ENCODE measurements at places on chromosomes 6 and 20.

DNA sequence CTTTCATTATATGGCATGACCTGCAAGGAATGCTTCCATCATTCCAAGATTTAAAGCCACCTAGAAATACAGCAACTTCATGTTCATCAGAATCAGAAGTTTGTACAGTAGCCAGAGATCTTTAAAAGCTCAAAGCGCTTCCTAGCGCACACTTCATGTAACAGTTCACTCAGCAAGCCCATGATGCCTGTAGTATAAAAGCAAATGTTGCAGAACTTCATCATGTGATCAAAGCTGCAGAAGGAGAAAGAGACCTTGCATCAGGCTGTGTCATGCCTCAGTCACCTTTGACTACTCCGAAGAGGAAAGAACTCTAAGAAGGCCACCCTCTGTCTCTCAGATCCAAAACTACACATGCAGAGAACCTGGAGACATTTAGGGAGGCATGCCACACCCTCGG, 78.5 kb downstream of the AGPAT4 start:
- no peak for DNase-seq

DNA sequence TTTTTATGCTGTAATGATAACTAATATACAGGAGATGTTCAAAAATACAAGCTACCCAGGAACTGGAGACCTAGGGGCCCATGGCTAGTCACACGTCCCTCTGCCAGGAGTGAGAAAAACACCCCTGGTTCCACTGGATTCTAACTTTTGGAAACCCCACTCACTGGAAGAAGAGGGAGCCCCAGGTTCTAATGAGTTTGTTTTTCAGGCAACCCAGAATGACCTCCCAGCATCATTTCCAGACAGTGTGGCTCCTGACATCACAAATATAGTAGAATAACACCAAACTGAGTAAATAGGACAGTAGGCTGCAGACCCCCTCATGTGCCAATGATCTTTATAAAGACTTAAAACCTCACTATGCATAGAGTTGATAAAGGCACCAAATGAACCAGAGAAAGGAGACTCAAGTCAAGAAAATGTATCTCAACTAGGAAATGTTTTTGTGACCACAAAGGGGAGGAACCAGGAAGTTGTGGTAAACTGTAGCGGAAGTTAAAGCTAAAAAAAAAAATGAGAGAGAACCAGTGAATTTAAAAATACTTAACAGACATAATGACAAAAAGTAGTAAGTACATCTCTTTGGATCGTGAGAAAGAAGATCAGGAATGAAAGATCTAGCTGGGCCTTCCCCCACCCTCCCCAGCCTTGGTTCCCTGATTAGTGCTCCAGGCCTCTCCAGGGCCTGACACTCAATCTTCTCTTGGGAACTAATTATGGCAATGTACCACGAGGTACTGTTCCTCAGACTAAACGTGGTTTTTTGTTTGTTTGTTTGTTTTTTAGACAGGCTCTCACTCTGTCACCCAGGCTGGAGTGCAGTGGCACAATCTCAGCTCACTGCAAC, 19.8 kb downstream of the HLA-E start:
- DNase-seq, result no peak

DNA sequence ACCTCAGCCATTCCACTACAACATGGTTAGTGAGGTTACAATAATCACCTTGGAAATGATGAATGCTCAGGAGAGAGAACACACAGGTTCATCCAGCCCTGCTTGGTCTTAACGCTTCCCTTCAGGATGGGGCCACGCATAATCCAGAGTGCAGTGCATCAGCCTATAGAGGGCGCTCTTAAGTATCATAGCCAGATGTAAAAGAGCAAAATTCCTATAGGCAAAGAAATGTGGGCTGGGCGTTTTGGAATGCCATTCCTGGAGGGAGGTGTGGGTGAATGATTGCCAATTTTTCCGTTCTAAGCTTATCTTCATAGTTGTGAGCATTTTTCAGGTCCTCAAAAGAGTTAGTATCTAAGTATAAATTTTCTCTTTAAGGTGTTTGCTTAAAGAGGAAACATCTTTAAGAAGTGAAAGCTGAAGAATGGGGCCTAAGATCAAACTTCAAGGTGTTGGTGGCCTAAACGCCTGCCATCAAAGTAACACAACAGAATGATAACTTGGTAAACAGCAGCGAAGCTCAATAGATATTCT, 1.8 kb downstream of the RIPOR2 start:
- DNase-seq, result no peak

- DNase-seq, result no peak
Observed at GRCh38 chr20:43442282-43442880, 15.3 kb upstream of the SRSF6 start.

- no peak for DNase-seq
Observed at GRCh38 chr6:166754218-166755030, 127.4 kb upstream of the RPS6KA2 start.

DNA sequence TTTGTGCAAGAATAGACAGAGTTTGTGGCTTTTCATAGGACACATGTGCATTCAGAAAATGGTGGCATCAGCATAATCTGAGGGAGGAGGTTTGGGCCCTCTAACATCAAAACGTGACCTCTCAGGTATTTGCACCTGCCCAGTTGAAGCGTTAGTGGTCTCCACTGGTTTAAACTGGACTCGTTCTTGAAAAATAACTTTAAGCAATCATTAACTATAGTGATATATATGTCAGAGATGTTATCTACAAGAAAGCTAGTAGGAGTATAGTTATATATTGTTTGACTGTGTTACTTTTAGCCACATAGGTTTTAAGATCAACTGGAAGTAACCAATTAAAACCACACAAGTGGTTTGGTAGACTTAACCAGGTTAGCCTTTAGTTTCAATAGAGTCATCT, 607.4 kb downstream of the MAFB start:
- no peak for DNase-seq

DNA sequence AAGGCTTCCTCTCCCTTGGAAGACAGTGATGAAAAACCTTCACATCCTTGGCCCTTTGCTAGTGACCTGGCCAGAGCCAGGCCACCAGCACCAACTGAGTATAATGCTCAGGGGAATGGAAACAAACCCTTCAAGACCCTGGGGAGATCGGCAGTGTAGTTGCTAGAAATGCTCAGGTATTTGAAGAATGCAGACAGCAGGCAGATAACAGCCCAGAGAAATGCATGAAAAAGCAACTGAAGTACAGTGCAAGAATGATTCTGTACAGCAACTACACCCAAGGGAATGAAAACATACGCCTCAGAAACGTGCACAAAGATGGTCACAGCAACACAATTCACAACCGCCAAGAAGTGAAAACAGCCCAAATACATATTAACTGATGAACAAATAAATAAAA, 41.1 kb downstream of the PPP1R3G start:
- DNase-seq, result no peak

DNA sequence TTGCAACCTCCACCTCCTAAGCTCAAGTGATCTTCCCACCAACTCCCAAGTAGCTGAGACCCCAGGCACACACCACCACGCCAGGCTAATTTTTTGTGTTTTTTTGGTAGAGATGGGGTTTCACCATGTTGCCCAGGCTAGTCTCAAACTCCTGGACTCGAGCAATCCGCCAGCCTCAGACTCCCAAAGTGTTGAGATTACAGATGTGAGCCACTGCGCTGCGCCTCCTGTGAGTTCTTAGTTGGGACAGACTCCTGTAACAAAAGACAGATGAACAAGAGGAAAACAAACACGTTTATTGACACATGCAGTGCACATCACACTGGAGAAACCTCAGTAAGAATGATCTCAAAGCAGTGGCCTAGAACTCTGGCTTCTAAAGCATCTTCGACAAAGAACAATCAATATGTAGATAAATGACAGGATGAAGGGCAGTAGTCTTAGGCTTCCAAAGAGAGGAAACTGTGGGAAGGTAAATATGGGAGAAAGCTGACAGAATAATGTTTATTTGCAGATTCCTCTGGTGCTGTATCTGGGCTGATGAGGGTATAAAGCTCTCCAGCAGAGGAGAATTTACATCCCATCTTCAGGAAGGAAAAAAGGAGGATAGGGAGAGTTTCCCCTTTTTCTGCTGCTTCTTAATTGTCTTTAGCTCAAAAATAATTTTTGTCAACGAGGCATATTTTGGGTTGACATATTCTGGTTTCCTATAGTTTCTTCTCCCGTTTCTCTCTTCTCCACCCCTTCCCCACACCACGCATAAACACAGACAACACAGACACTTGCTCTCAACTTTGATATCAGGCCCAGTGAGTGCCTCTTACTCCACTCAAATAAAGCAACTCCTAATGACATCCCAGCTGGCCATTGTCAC, 84.7 kb upstream of the TNFAIP3 start:
- DNase-seq, result no peak

DNA sequence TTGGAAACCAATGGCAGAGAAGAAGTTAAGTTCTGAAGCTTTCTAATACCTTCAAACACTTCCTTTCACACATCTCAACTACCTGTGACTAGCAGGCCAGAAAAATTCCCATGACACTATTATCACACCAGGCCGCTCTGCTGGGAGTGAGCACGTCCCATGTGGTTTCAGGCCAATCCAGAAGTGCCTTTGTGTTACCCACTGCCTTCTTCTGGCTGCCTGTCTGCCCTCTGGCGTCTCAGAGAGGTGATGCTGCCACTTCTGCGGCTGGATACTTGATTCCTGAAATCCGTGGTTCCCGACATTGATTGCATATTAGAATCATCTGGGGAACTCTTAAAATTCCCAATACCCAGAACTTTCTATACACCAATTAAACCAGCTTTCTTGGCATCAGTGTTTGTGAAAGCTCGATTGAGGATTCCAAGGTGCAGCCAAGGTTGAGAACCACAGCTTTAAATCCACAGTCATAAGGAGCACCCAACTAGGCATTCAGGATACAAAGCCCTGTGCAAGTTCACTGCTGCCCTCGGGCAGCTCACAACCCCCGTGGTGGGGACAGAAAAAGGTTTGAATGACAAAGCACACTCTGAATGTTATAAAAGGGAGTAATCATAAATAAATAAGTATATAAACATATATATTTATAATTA, 65.6 kb downstream of the STMND1 start:
- no peak for DNase-seq

DNA sequence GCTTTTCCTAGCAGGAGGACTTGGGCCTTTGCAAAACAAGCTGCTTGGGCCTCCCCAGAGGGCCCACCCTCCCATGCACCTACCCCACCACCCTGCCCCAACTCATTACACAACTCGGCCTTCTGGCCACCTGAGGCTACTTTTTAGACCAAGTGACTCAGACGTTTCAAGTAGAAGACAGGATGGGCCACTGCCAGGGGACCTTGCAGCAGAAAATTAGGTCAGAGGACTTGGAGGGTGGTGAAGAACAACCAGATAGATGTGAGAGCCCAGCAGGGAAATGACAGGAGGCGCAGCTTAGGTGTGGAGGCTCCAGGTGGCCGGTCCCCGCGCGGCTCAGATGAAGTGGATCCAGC, 1.4 kb downstream of the PPP1R3D start:
- DNase-seq, result no peak

GRCh38 chr6:97666889-97667288, 383.9 kb upstream of the MMS22L start:
- DNase-seq, result no peak

DNA sequence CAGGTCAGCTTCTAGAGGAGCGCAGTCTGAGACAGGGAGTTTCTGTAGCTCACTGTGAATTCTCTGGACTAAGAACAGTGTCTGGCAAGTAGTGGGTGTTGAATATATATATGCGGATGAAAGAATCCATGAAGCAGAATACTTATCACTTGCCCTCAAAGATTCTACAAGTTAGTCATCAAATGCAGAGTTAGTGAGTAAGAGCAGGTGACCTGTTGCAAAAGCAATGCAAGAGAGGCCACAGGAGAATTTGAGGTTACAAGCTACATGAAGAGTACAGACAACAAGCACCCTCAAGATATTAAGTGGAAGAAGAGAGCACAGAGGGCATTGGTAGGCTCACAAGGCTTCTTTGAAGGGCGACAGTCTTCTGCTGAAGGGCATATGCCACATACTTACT, 103.4 kb upstream of the BTBD3 start:
- DNase-seq, result no peak

DNA sequence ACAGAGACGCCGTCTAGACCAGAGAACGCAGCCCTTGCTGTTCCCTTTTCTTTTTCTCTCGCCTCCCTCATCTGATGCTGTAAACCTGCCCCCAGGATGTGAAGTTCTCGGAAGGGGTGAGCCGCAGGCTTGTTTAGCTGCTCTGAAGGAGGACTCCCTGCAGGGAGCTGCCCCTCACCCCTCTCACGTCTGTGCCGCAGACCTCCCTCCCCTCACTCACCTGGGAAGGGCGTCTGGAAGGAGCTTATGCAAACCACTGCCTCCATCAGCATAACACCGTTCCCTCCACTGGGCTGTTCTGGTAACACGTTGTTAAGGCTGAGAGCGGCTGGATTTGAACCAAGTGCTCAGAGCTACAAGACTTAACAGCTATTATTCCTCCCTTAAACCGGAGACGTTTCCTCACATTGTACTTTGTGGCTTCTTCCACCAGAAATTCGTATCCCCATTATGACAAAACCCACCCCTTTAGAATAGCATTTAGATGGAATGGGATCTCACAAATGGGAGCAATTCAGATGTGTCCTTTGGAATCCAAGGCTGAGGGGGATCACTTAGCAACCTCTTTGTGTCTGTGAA, 99.8 kb downstream of the SMOC2 start:
- DNase-seq, result no peak

- DNase-seq, result no peak
Observed at GRCh38 chr20:53736757-53737395, 143.2 kb upstream of the ZNF217 start.

DNA sequence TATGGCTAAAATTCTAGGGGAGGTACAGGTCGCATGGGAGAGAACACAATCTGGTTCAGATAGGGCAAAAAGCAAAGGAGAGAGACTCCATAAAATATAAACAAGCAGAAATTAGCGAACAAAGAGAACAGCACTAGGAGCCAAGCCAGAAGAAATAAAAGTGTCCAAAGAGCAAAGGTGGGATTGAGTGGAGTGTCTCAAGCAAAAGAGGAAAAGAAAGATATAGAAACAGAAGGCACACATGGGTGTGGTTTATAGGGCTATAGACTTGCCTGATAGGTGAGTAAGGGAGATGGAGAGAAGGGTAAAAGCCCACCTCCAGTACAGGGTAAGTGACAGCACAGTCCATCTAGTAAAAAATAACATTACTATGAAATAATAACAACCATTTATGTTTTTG, 36.5 kb upstream of the IRAK1BP1 start:
- no peak for DNase-seq

- DNase-seq, result no peak
Observed at GRCh38 chr6:117270055-117270842, 4.9 kb downstream of the VGLL2 start.

DNA sequence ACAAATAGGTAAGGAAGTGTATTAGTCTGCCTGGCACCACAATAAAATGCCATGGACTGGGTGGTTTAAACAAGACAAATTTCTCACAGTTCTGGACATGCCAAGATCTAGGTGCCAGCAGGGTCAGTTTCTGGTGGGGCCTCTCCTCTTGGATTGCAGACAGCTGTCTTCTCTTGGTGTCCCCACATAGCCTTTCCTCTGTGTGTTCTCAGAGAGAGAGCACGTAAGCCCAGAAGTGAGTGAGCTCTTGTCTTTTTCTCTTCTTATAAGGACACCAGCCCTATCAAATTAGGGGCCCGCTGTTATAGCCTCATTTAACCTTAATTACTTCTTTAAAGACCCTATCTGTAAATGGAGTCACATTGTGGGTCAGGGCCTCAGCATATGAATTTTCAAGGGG, 28.3 kb downstream of the SMPDL3A start:
- DNase-seq, result no peak
